ENCODE measurements at places on chromosomes 16 and 17.

- DNase-seq, result no peak
Observed at GRCh38 chr16:86229866-86230656, 280.3 kb upstream of the FOXF1 start.

DNA sequence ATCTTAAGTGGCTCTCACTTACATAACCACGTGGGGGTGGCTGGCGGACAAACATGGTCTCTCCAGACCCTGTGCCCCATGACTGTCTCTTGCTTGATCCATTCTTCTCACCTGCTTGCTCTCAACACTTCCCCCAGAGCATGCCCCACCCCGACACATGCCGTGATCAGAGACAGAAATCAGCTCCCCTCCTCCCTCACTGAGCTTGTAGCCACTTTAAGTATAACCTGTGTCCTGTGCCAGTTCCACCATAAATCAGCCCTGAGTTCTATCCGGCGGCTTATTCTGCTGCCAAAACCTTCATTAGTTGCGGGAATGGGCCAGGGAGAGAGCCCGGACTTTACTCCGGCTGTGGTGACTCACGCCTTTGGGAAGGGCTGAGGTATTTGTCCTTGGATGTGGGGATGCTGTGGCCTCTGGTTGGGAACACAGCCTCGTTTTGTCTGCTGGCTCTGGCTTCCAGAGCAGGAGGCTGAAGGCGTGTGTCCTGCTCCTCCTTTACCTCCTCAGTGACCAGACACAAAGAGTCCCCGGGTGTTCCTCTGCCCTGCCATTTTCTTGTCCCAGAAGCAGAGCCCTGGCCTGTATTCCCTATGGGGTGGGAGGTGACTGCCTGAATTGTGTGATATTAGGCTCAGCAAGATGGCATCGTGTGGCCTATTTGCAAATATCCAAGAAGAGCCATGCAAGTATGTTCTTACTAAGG lies 21.1 kb downstream of the ANKRD40 start:
- DNase-seq, result no peak

DNA sequence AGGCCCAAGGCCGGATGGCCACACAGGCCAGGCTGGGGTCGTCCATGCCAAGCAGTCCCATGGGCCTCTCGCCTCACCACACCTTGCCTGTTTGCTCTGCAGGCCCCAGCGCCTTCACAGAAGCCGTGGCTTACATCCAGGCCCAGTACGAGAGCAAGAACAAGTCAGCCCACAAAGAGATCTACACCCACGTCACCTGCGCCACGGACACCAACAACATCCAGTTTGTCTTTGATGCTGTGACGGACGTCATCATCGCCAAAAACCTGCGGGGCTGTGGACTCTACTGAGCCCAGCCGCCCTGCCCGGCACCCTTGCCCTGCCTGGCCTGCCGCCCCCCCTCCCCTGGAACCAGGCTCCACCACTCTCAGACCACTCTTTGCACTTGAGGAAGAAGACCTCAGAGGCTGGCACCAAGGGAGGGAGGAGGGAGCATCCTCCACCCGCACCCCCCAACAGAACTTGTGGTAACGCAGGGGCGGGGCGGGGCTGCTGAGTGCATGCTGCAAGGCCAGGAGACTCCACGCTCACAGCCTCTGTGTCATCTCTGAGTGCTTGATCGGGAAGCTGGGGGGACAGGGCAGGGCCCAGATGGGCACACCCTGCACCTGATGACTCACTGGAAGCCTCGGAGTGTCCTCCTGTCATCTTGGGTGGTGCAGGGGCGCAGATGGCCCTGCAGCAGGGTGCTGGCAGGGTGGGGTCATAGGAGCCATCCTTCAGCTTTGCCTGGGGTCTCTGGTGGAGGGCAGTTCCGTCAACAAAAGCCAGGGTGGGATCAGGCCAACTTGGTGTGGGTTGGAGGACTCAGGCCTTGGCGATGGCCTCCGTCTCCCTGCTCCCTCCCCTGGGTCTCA lies 81.5 kb downstream of the AMFR start:
- DNase-seq, result no peak

- DNase-seq, result no peak
Observed at GRCh38 chr16:425740-426114, 278 bp downstream of the RAB11FIP3 start.

- DNase-seq, result no peak
Observed at GRCh38 chr16:1510941-1511351, 17.8 kb downstream of the TELO2 start.

DNA sequence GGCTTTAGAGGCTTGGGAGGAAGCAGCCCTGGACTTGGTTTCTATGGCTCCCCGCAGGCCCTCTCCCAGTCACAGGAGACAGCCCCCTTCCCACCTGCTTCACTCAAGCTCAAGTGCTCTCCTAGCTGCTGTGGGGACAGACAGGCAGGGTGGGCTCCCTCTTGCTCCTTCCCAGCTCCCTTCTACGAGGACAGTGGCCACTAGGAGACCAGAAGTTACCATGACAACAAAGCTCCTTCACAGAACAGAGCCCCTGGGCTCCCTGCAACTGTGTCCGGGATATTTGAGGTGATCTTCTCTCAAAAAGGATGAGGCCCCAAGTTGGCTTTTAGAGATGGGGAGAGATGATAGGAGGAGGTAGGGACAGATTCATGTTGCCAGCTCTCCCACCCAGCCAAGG lies 116.3 kb downstream of the AMFR start:
- DNase-seq, result no peak

GRCh38 chr17:41775394-41776226 lies 10.9 kb downstream of the JUP start:
- no peak for DNase-seq

Measured in CD4-positive, alpha-beta T cell treated with Interferon gamma for 1 hour (primary cell).